Pericardium fibroblast (primary cell): ENCODE measurements at places on chromosomes 2 and 18. TPM values are rescaled to one million over a fixed set of nuclear protein-coding genes. Genes with fewer than 3 reads are reported as not detected.

CABLES1 gene
- total RNA-seq = 2.1 and 12.0 TPM in 2 replicates

IL1RL2 gene
- 0.58 and 1.7 TPM in 2 replicates for total RNA-seq

IHH gene
- total RNA-seq = 0.12 TPM in 1 of 2 replicates, not detected in the other

NEU2 gene
- not detected in 2 replicates for total RNA-seq

VWA3B gene
- not detected in 2 replicates for total RNA-seq

PAX3 gene
- not detected in 2 replicates for total RNA-seq

CGREF1 gene
- 9.0 and 10.2 TPM in 2 replicates for total RNA-seq

DPP4 gene
- total RNA-seq = 45.6 and 96.3 TPM in 2 replicates

ADGRF3 gene
- not detected in 2 replicates for total RNA-seq

MYO3B gene
- not detected in 2 replicates for total RNA-seq

MARCHF4 gene
- total RNA-seq = 0.94 and 7.8 TPM in 2 replicates

LRRFIP1 gene
- 51.4 and 71.6 TPM in 2 replicates for total RNA-seq

ZNF142 gene
- total RNA-seq = 7.0 and 9.4 TPM in 2 replicates

GPR155 gene
- total RNA-seq = 1.2 and 3.4 TPM in 2 replicates

SERPINB12 gene
- 0.12 TPM in 1 of 2 replicates, not detected in the other for total RNA-seq

CDKL4 gene
- total RNA-seq = 0.58 TPM in 1 of 2 replicates, not detected in the other

ERFE gene
- 1.1 and 11.2 TPM in 2 replicates for total RNA-seq
